ENCODE measurements at places on chromosomes 5 and 9. TPM values are rescaled to one million over a fixed set of nuclear protein-coding genes. Genes with fewer than 3 reads are reported as not detected.

DNA sequence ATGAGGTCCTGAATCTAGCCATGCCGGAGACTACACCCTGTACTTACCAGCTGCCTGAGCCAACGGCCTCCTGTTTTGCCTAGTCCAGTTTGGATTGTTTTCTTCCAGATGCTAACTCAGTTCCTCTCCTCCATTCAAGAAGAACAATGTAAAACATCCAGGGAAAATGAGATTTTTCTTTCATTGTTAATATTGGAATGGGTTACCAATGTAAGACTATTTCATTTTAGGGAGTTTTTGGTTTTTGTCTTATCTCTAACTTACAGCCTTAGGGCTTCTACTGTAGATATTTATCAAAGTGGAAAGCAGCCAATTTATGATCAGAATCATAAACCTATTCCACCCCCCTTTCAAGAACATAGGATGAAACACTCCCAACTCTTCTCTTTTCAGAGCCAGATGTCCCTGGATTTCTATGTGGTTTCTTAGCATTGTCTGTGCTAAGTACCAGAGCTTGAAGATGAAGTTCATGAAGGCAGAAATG, 3.5 kb upstream of the VDAC1 start:
- no peak for DNase-seq

DNA sequence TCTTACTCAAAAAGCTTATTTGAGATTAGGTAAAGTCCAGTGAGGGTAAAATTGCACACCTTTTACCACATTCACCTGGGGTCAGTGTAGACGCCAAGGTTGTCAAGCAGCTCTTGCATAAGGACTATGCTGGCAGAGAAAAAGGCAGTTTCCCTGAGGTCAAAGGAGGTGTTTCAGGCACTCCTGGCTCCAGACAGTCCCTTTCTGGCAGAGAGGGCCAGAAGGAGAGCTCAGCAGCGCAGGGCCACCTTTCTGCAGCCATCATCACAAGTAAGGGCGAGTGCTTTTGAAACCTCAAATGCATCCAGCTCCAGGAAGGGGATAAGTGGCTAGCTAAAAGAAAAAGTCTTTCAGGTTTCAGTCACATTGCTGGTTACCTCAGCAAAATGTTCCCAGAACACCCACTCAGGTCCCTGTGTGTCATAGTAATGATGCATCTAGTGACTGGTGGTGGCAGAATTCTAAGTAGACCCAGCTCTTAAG, 16.7 kb upstream of the IL13 start:
- no peak for DNase-seq

QSOX2 gene
- total RNA-seq, result 7.2 TPM

GRCh38 chr5:10355071-10355889, 1.8 kb downstream of the MARCHF6 start:
- DNase-seq, result no peak

SLC6A7 gene
- total RNA-seq, result not detected

IFNK gene
- total RNA-seq, result not detected

DNA sequence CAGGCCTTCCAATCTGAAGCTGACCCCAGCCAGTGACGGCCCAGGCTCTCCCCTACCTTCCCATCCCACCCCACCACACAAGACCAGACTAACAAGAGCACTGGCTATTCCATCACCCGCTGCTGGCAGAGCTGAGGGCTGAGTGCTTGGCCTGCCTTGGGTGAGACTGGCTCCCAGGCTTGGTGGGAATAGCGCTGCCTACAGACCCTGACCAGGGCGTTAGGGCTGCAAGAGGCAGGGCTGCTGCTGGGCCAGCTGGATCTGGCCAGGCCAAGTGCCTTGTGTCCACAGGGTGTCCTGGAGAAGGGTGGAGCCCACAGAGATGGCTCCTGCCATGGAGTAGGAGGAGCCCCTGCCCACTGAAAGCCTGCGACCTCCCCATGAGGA, 31.6 kb upstream of the ANGPTL2 start:
- no peak for DNase-seq

- DNase-seq, result no peak
Observed at GRCh38 chr9:16985559-16986348, 115.3 kb upstream of the BNC2 start.

DNA sequence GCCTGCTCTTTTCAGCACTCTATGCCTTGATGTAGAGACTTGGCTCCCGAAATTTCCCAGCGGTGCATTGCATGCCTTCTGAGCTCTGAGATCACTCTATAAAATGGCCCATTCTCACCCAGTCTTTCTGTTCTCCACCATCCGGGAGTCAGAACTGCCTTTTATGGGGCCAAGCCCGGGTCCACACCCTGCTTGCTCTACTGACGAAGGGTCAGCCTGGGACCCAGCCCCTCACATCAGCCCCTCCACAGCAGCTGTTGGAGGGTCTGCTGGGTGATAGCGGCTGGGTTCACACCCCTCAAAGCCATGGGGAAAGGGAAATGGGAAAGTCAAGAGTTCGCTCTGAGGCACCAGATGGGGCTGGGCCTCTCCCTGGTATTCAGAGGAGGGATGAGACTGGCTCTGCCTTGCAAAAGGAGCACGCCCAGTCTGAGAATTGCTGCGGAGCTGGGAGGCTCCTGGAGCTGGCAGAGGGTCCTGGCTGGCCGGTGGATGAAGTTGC, 66.0 kb upstream of the ORM1 start:
- DNase-seq, result no peak

ARID3C gene
- total RNA-seq, result not detected

DNA sequence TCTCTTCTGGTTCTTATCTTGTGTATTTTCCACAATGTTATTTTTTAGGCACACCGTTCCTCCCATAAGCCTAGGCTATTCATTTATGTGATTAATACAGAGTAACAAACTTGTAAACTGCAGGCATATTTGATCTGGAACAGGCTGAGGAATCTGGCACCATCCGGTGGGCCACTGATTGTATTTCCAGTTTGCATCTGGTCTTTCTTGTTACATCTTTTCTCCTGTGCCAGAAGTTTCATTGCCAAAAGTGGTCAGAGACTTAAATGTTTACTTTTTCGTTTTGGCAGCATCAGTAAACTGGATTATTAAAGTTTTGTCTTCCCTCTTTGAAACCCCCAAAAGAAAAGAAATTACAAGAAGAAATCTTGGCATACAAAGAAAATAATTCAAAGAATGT, 17.9 kb upstream of the ZCCHC7 start:
- no peak for DNase-seq

DNA sequence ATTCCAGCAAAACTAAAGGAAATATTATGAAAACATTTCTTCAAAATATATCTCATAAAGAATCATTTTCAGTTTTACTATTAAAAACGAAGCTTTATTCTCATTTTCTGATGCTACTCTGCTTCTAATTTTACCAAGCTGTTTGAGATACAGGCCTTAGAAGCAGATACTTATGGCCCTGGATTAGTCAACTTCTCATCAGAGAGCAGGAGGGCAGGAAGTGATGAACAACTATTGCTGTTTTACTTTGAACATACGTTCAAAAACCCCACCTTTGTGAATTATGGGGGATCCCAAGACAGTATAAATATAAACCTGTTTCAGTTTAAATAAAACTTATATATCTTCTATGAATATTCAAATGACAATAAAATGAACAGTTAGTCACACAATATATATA, 16.0 kb downstream of the MPDZ start:
- DNase-seq, result no peak

GRCh38 chr5:90548069-90548593, 10.5 kb upstream of the ADGRV1 start:
- no peak for DNase-seq

NOL6 gene
- total RNA-seq, result 16.7 TPM

- DNase-seq, result peak; percentile 66
Observed at GRCh38 chr5:179311091-179311470, 34.2 kb downstream of the ADAMTS2 start.

- no peak for DNase-seq
Observed at GRCh38 chr5:95927927-95928723, 33.5 kb downstream of the ELL2 start.

- peak; percentile 50 for DNase-seq
Observed at GRCh38 chr9:113566712-113567071, 103.2 kb downstream of the RGS3 start.

NEUROG1 gene
- total RNA-seq, result not detected

GRCh38 chr5:74099538-74100267, 473.7 kb downstream of the ARHGEF28 start:
- DNase-seq, result no peak

TCF7 gene
- total RNA-seq, result 2.2 TPM

GRCh38 chr5:80986382-80986781, 26.2 kb downstream of the RASGRF2 start:
- DNase-seq, result no peak

TMEM215 gene
- total RNA-seq, result not detected

TRPM3 gene
- 0.51 TPM for total RNA-seq

DNA sequence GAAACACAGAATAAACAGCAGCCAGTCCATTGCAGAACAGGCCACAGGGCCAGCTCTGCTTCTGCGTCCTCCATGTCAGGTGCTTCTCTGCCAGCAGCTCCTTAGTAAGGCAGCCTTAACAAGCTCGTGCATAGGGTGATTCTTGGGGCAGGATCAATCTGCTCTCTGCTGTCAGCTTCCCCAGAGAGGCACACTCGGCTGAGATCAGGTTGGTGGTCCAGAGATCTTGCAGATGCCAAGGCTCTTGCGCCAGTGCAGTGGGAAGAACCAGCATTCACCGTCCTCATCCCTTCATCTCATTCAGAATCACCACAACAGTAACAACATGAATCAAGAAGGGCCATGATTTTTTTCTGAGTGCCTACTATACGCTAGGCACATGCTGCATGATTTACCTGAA, 49.0 kb upstream of the ALDH1B1 start:
- DNase-seq, result peak; percentile 64

DNA sequence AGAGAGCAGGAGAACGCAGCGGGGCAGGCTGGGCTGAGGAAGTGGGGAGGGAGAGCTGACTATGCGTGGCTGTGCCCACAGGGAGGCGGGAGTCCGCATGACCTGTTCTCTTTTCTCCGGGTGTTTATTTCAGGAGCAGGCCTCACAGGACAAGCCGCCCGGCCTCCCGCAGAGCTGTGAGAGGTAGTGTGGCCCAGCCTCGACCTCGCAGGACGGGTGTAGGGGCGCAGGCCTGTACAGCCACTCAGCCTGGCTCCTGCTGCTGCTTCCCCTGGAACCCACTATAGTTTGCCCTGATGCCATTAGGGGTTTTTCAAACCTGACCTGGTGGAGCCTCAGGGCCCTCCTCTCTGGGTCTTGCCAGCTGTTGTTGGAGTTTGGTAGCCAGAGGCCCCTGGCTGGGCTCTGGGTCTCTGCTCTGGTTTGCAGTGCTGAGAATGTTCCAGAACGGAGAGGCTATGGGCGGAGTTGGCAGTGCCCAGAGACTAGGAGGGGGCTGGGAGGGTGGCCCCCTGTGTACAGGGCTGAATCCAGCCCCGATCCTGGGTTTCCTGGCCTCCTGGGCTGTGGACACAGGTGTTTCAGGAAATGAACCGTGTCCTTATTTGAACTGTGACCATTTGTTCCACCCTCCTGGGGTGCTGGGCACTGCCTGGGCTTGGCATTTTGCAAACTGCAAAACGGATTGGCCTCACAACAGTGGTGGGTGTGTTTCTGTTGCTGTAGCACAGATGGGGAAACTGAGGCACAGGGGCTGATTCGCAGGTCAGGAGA, 78.8 kb downstream of the WNK2 start:
- peak; percentile 61 for DNase-seq

DNA sequence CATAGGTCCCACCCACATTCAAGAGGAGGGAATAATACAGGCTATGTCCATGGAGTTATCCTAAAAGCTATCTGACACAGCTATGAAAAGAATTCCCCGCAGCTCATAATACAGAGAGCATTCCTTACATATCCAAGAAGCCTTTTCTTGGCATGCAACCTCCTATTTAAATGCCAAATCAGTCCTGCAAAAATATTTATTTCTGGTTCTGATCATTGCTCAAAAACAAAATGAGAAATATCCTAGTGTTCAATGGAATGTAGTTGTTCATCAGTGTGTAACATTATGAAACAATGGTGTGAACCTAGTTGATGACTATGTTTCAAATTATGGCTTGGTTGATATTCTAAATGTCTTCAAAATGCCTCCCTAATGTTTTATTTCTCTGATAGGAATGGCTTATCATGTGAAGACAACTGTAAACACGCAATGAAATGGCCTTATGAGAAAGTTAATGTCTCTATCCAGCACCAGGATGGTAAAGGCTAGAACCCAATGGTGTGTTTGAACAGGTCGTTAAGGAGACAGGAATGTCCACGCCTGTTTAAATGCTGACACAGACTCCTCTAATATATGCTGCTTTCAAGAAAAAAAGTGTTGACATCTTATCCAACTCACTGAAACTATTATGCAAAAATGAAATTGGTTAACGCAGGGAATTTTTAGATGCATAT, 126.7 kb upstream of the CDH6 start:
- DNase-seq, result no peak

TXNDC8 gene
- total RNA-seq, result not detected

All from cardiac septum (tissue), 1 donor.